Kidney epithelial cell (primary cell): ENCODE measurements at places on chromosomes 6 and 20. TPM values are rescaled to one million over a fixed set of nuclear protein-coding genes. Genes with fewer than 3 reads are reported as not detected.

DNA sequence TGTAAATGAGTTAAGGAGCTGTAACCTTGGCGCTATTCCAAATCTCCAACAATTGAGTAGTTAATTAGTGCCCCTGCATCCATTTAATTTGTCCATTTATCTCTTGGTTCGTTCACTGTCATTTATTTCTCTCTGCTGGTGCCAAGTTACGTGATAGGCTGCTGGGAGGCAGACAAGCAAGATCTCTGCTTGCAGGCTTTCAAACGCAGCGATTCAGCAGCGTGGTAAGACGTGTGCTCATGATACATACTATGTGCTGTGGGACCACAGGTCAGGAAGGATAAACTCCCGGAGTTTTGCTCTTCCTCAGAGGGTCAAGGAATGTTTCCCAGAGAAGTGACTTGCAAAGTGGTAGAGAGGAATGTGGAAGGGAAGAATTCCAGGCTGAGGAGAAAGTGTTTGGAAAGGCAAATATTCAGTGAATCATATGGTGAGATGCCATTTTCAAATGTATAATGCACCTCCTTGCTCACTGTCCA is 46.4 kb downstream of the UTRN start:
- no peak for DNase-seq

- no peak for DNase-seq
Measured at GRCh38 chr20:41382791-41383305, 16.2 kb upstream of the EMILIN3 start.

DNA sequence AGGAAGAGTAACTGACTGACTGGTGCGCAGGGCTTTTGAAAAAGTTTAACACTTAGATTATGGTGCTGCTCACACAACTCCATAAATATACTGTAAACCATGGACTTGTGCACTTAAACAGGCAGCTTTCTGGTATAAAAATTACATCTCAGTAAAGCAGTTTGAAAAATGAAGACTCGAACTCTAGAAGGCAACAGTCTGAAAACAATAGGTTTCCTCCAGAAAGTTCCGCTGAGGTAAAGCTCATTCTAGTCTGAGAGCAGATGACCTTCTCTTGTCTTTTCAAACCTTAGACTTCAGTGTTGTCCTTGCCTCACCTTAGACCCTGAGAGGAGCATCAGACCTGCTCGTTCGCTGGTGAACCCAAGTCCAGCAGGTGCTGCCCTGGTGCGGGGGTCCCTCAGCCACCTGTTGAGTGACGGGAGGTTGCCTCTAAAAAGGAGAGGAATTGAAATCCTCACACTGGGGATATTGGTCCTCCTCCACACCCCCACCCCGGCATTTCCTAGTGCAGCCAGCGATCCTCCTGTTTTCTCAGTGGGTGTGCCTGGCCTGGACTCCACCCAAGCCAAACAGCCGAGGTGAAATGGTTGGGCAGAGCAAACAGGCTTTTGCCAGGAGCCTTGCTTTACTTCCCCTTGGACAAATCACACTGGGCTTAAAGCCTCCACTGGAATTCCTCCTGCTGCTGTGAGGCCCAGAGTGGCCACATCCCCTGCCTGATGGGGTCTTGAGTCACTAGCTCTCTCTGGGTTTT is 14.7 kb upstream of the PYGB start:
- peak; percentile 56 for DNase-seq

DNA sequence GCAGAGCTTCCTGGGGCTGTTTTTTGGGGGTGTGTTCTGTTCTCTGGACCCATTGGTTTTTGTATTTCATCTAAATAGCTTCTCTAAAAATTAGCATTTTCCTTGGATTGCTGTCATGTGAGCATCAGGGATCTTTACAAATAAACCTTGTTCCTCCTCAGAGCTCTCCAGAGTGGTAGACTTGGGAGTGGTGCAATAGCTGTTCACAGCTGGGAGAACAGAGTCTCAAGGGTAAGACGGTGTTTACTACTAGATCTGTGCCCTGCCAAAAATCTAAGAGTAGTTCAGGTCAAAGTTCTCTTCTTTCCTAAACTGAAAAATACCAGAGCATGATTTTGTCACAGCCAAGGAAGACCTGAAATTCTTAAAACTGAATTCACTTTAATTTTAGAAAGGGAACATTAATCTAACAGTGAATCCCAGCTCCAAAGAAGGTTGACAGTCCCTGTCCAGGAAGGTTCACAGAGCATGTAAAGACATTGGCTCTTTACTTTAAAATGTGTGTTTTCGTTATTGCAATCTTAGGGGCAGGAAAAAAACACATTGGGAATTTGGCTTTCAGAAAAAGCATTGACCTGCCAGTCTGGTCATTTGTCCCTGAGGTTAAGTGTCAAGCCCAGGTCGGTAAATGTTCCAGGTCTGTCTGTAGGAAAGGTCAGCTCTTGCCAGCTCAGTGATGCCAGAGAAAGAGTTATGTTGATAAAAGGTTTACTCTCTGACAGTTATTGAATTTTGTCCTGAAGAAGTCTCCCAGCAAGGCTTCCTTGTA is 43.3 kb downstream of the VAPB start:
- DNase-seq, result no peak

GRCh38 chr20:3461911-3462677 is 8.7 kb upstream of the ATRN start:
- no peak for DNase-seq

DNA sequence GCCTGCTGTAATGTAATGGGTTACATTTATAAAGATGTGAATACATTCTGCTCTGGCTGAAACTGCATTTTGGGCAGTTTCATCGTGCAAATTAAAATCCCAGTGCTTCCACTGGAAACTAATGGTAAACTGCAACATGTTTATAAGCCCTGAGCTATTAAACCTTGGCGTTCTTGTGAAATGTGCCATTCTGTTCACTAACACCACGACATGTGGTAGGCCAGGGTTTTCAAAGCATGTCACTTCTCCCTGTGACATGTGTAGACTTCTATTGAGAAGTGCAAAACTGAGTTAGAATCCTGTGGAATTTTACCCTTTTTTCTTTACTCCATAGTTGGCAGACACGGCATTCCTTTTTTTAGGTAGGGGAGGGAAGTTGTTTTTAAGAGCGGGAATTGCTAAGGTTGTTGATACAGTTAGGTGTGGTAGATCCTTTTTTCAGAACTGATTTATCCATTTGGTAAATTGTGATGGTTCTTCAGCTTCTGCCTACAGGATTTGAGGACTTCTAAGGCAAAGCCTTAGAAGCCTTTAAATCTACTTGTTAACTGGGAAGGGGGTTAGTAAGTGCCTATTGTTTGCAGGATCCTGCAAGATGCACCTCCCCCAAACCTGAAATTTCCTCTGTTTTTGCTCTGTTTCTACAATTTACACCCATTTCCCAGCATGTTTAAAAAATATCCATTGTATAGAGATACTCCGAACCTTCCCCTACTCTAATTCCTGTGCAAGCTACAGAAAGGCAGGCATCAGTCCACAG is 4.2 kb downstream of the SASH1 start:
- no peak for DNase-seq

DNA sequence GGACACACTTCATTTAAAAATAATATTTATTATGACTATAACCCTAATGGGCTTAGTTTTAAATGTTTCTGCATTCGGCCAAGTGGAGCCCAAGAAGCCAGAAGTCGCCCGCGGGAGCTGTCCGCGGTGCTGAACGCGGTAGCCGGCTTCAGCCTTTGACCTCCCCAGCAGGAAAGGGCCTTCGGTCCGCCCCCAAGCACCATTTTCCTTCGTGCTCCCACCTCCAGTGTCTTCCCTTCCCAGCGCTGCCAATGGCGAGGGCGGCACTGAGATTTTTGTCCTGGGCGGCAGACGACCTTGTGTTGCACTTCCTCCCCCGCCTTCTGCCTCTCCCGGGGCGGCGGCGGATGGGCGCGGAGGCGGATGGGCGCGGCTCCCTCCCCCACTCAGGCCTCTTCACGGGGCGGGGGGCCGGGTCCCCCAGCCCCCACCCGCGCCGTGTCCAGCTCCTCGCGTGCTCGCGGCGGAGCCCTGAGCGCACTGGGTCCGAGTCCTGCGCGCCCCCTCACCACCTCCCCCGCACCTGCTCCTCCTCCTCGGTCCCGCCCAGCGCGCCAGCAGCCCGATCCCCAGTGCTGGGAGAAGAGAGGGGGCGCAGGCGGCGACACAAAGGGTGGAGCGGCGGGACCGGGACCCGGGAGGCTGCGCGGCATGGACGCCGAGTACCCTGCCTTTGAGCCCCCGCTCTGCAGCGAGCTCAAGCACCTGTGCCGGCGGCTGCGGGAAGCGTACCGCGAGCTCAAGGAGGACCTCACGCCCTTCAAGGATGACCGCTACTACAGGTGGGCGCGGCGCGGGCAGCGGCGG is 23.6 kb upstream of the TMEM181 start:
- no peak for DNase-seq

DNA sequence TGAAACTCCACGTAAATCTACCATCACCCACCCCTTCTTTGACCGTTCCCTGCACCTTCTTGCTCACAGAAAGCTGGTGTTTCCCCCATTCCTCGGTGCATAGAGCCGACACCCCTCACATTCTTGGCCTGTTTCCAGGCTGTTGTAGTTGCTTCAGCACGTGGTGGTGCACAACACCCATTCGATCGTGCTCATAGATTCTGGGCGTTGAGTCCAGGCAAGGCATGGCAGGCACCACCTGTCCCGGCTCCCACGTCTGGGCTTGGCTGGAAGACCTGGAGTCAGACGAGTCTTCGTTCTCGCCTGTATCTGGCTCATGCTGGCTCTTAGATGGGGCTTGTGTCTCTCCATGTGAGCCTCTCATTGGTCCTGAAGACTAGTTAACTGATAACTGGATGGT is 100.6 kb downstream of the FAM120B start:
- no peak for DNase-seq

GRCh38 chr20:39214828-39215227 is 252.7 kb downstream of the DHX35 start:
- no peak for DNase-seq

GRCh38 chr6:136753624-136754023 is 38.7 kb downstream of the MAP3K5 start:
- DNase-seq, result no peak

GRCh38 chr6:110944681-110945151 is 13.8 kb upstream of the GTF3C6 start:
- peak; percentile 89 for DNase-seq

DNA sequence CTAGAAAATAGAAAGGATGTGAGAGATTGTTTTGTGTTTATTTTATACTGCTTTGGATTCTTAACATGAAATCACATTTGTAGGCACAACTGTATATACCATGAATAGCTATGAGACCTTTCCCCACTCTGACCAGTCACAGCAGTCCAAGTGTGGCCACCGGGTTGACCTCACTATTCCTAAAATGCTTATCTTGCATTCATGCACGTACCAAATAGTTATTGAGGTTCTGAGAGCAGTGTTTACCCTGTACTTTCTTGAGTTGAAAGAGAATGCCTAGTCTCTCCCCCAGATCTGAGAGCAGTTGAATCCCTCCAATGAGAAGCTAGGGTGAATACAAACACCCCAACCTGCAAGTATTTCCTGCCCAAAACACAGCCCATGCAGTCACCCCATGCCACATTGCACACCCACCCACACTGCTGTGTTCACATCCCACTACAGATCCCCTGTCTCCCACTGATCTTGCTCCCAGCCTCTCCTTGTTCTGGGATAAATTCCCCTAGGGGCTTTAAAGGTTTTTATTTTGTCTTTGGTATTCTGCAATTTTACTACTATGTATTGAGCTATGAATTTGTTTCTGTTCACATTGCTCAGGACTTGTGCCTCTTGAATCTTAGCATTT is 51.6 kb downstream of the GOPC start:
- no peak for DNase-seq

GRCh38 chr6:90997076-90997475 is 410.2 kb upstream of the MAP3K7 start:
- DNase-seq, result no peak

OPN5 gene
- total RNA-seq, result not detected in 2 replicates

PGM3 gene
- total RNA-seq, result 26.3 and 35.3 TPM in 2 replicates

SLC17A9 gene
- 12.0 and 13.8 TPM in 2 replicates for total RNA-seq

LMBRD1 gene
- total RNA-seq, result 31.5 and 33.6 TPM in 2 replicates

LGSN gene
- not detected in 2 replicates for total RNA-seq
